ENCODE measurements at places on chromosomes 3 and 15. TPM values are rescaled to one million over a fixed set of nuclear protein-coding genes. Genes with fewer than 3 reads are reported as not detected.

DLL4 gene
- not detected for total RNA-seq

SRPRB gene
- total RNA-seq, result 86.5 TPM

LRRN1 gene
- 0.79 TPM for total RNA-seq

WNT5A gene
- total RNA-seq, result 2,720 TPM

AMOTL2 gene
- total RNA-seq, result 300 TPM

Data from placental epithelial cell (primary cell).